Activated CD4-positive, alpha-beta memory T cell treated with anti-CD3 and anti-CD28 coated beads, Interleukin-2, amount 10 ng/mL, durations not matched to agents 7 days and 5 days (primary cell): ENCODE measurements at places on chromosomes 6 and 20. TPM values are rescaled to one million over a fixed set of nuclear protein-coding genes. Genes with fewer than 3 reads are reported as not detected.
A peak's percentile ranks its signal among the peaks of the same experiment; 100 is the strongest.

GRCh38 chr20:41719151-41719550, 101.0 kb upstream of the CHD6 start:
- no peaks in the 10 kb centered on the region for H3K36me3 ChIP-seq
- no peak for DNase-seq
- H3K27me3 ChIP-seq, result peaks cover under 1% of the 10 kb centered on the region
- H3K27ac ChIP-seq, result no peak overlapping the region
- H3K4me1 ChIP-seq, result no peaks in the 10 kb centered on the region

- H3K36me3 ChIP-seq, result peaks cover 12% of the 10 kb centered on the region
- H3K4me1 ChIP-seq, result peaks cover 77% of the 10 kb centered on the region
- peak overlapping the region; percentile 89 for H3K27ac ChIP-seq
- DNase-seq, result no peak
Observed at GRCh38 chr20:53838311-53838868, 232.0 kb downstream of the BCAS1 start.

Gene GFOD1
- 3.0 TPM for total RNA-seq

- H3K27me3 ChIP-seq, result no peaks in the 10 kb centered on the region
- H3K4me1 ChIP-seq, result no peaks in the 10 kb centered on the region
- H3K4me3 ChIP-seq, result no peak overlapping the region
- H3K27ac ChIP-seq, result no peak overlapping the region
- DNase-seq, result no peak
- H3K36me3 ChIP-seq, result no peaks in the 10 kb centered on the region
Observed at GRCh38 chr20:47466213-47466612, 35.5 kb upstream of the NCOA3 start.

GRCh38 chr6:23218751-23219150, 649.4 kb downstream of the HDGFL1 start:
- H3K4me3 ChIP-seq, result no peak overlapping the region
- H3K27me3 ChIP-seq, result no peaks in the 10 kb centered on the region
- H3K4me1 ChIP-seq, result no peaks in the 10 kb centered on the region
- DNase-seq, result no peak
- H3K27ac ChIP-seq, result no peak overlapping the region

DNA sequence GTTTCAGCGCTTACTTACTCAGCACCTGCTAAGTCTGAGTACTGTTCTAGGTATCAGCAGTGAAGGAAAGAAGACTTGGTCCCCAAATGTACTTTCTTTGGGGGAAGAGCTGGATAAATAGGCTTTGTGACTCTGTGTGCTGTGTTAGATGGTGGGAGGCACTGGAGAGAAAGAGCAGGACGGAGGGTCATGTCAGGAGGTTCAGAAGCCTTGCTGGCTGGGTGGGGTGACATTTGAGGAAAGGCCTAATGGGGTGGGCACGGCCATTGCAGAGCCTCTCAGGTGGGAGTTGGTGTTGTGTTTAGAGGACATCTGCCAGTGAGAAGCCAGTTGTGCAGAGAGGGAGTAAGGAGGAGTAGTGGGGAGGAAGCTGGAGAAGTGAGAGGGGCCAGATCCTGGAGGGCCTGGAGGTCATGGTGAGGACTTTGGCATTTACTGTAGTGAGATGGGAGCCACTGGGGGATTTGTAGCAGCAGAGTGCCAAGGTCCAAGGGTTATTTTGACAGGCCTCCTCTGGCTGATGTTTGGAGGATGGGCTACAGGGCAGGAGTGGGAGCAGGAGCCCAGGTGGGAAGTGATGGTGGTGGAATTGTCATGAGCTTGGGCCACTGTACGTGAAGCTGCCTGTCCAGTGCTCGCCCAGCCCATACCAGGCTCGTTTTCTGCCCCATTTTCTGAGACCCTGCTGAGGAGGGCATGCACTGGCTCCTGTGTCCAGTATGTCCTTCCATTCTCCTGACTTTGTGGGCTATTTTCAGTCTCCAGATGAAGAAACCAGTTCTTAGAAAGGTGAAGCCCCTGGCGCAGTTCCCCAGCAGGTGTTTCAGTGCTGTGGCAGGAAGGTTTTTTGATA, 886 bp downstream of the SDCBP2 start:
- peaks cover 45% of the 10 kb centered on the region for H3K4me1 ChIP-seq
- peak; percentile 12 for DNase-seq
- no peaks in the 10 kb centered on the region for H3K27me3 ChIP-seq
- H3K4me3 ChIP-seq, result no peak overlapping the region
- H3K27ac ChIP-seq, result peak overlapping the region; percentile 57
- peaks cover 27% of the 10 kb centered on the region for H3K36me3 ChIP-seq

DNA sequence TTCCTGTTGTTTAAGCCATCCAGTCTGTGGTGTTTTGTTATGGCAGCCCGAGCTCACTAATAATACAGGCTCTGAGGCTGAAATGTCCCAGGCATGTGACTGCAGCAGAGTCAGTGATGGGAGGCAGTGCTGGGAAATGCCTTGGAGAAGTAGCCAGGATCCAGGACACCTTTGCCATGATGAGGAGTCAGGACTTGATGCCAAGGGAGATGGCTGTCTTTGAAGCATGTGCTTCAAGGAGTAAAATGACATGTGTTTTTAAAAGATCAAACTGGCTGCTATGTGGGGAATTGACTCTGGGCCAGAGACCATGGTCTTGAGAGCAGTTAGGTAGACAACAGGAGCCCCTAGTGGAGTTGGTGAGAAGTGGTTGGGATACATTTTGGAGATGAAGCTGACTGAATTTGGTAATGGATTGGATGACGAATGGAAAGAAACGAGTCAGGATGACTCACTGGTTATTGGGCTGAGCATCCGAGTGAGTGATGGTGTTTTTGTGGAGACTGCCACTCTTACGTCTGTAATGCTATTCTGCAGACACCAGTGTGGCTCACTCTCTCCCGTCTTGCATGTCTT, 322.2 kb downstream of the PLCB1 start:
- no peak for DNase-seq
- no peaks in the 10 kb centered on the region for H3K27me3 ChIP-seq
- H3K27ac ChIP-seq, result no peak overlapping the region
- no peaks in the 10 kb centered on the region for H3K4me1 ChIP-seq

GRCh38 chr6:80454197-80454596, 347.7 kb downstream of the BCKDHB start:
- no peak for DNase-seq
- H3K27ac ChIP-seq, result peak overlapping the region; percentile 71
- H3K4me3 ChIP-seq, result no peak overlapping the region
- H3K27me3 ChIP-seq, result no peaks in the 10 kb centered on the region

DNA sequence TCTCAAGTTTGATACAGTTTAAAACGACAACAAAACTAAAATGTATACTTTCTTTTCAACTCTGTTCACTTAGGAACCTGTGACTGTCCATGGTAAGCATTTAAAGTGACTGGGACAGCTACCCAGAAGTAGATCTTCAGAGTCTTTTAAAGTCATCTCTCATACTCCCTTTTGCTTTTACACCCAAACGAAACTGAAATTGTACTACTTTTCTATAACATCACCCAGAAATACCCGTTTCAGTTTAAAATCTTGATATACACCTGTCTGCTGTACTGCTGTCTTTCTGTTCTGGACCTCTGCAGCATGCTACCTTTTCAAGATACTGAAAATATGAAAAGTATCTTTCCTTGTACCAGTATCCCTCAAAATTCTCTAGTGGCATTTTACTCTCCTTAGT, 170.4 kb upstream of the THEMIS start:
- H3K36me3 ChIP-seq, result no peaks in the 10 kb centered on the region
- peak overlapping the region; percentile 15 for H3K4me3 ChIP-seq
- peaks cover 4% of the 10 kb centered on the region for H3K4me1 ChIP-seq
- no peaks in the 10 kb centered on the region for H3K27me3 ChIP-seq
- no peak overlapping the region for H3K27ac ChIP-seq
- no peak for DNase-seq

- no peaks in the 10 kb centered on the region for H3K4me1 ChIP-seq
- peaks cover 13% of the 10 kb centered on the region for H3K27me3 ChIP-seq
Observed at GRCh38 chr6:138196122-138196738, 22.1 kb downstream of the PBOV1 start.

- peaks cover 11% of the 10 kb centered on the region for H3K27me3 ChIP-seq
- H3K4me1 ChIP-seq, result no peaks in the 10 kb centered on the region
- H3K4me3 ChIP-seq, result no peak overlapping the region
- DNase-seq, result no peak
- no peaks in the 10 kb centered on the region for H3K36me3 ChIP-seq
- no peak overlapping the region for H3K27ac ChIP-seq
Observed at GRCh38 chr6:119501798-119502483, 152.4 kb upstream of the MAN1A1 start.

Gene DACT2
- not detected for total RNA-seq

DNA sequence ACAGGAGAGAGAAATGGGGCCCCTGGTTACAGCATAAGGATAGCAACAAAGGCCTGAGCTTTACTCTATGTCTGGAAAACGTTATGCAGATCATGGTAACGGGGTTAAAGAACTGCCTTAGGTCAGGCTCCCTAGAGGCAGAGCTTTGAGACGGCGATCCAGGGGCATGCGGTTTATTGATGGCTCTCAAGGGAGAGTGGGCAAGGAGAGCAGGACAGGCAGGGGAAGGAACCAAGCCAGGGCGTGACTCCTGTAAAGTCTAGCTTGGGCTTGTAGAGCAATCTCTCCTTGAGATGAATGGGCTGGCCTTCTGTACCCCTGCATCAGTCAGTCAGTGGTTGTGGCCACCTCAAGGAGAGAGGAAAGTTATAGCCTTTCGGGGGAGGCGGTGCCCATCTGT, 12.5 kb upstream of the FERMT1 start:
- no peak overlapping the region for H3K4me3 ChIP-seq
- no peak overlapping the region for H3K27ac ChIP-seq
- H3K4me1 ChIP-seq, result no peaks in the 10 kb centered on the region
- no peak for DNase-seq
- H3K27me3 ChIP-seq, result peaks cover 7% of the 10 kb centered on the region

GRCh38 chr6:168678077-168678476, 237.1 kb downstream of the SMOC2 start:
- H3K36me3 ChIP-seq, result no peaks in the 10 kb centered on the region
- H3K27ac ChIP-seq, result no peak overlapping the region
- H3K4me3 ChIP-seq, result no peak overlapping the region

GRCh38 chr6:169988769-169989550, 237.5 kb downstream of the ERMARD start:
- H3K27me3 ChIP-seq, result peaks cover 2% of the 10 kb centered on the region
- no peak for DNase-seq
- H3K36me3 ChIP-seq, result no peaks in the 10 kb centered on the region
- no peak overlapping the region for H3K27ac ChIP-seq
- peaks cover 24% of the 10 kb centered on the region for H3K4me1 ChIP-seq

Gene AGER
- total RNA-seq, result 27.6 TPM

DNA sequence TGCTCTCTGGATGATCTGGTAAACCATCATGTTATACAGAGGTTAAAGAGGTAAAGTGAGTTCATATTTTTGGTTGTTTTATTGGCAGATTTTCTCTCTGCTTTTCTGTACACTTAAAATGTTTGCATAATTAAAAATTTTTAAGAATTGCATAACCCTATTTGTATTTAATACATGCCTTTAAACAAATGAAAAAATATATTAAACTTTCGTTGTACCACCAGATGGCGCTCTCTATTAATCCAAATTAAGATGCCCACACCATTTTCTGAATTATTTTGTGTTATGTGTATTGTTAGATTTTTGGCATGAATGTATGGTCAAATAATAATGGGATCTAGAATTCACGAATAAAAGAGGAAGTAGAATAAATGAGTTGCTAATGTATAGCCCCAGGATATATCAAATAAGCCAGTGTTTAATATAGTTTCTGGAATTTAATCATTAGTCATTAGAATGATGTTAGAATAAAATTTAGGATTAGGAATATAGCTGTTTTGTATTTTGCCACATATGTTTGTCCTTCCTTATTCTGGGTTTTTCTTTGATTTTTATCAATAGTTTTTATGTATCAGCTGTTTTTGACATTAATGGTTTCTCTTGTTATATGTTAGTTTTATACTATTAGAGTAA, 38.9 kb downstream of the SMAP1 start:
- peaks cover 23% of the 10 kb centered on the region for H3K4me1 ChIP-seq
- H3K36me3 ChIP-seq, result peaks cover 11% of the 10 kb centered on the region
- DNase-seq, result no peak
- H3K27ac ChIP-seq, result no peak overlapping the region
